ENCODE measurements at places on chromosomes 3 and 15.

- no peak for DNase-seq
Measured at GRCh38 chr3:169173231-169173630, 490.3 kb downstream of the MECOM start.

DNA sequence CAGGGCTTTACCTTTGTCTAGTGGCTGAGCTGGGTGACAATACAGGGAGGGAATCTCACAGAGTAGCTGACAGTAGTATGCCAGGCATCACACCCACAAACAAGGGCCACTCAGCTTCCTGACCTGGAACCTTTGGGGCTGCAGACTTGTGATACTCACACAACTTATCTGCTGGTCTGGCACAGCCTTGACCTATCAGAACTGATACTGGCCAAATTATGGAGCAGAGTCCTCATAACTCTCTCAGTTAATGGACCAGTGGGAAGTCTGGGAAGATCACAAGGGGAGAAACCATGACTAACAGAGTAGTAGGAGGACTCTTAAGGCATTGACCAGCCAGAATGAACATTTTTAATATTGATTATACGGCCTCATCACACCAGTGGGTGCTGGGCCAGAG lies 19.4 kb downstream of the MRPL46 start:
- no peak for DNase-seq

GRCh38 chr15:81419332-81419943 lies 45.4 kb upstream of the TMC3 start:
- DNase-seq: peak; percentile 26

DNA sequence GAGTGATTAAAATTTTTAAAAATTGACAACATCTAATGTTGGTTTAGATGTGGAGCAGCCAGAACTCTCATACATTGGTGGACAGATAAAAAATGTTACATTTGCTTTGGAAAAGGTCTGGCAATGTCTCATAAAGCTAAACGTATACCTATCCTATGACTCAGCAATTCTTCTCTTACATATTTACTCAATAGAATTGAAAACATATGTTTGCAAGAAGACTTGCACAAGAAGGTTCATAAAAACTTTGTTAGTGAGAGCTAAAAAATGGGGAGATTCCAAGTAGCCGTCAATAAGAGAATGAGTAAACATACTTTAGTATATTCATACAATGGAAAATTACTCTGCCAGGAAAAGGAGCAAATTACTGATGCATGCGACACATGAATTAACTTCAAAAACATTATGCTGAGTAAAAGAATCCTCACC lies 30.0 kb downstream of the MASP1 start:
- DNase-seq: no peak

- DNase-seq: no peak
Measured at GRCh38 chr3:76361010-76361409, 575.7 kb upstream of the ZNF717 start.

- DNase-seq: no peak
Measured at GRCh38 chr3:13348100-13348499, 72.0 kb downstream of the NUP210 start.

- DNase-seq: peak; percentile 9
Measured at GRCh38 chr15:97961067-97961954, 808 bp downstream of the ARRDC4 start.

GRCh38 chr15:36844534-36844998 lies 255.8 kb downstream of the MEIS2 start:
- no peak for DNase-seq

DNA sequence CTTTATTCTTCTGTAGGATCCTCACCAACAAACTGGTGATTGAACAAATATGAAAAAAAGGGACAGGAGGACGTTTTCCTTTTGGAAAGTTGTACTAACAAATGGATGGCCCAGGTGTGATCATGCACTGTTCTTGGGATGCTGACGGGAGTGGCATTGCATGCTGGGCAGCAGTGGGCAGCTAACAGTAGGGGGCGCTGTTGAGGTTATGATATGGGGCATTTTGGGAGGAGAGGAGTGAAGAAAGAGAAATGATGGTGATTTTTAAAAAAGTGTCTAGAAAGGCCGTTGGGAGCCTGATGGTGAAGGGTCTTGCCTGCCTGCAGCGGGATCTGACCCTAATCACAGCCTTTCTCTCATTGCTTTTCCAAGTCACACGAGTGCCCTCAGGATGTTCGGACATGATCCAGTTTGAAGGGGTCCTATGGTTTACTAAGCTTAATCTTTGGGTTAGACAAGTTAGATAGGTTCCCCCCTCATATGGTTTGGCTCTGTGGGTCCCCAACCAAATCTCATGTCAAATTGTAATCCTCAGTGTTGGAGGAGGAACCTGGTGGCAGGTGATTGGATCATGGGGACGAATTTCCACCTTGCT lies 46.2 kb upstream of the PRTG start:
- no peak for DNase-seq

DNA sequence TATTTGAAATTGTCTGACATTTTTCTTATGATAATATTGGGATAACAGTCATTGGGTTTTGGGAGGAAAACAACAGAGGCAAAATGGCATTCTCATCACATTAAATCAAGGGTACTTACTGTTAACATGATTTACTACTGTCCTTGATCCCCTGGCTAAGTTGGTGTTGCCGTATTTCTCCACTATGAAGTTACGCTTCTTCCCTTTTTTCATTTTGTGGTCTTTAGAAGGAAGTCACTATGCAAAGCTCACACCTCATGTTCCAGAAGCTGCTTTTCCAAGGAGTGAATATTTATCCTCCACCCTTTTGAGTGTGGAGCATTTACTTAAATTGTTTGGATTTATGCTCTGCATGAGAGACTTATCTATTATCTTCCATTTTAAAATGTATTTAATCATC lies 63.7 kb downstream of the ALCAM start:
- no peak for DNase-seq

- DNase-seq: no peak
Measured at GRCh38 chr3:121295452-121295851, 250.3 kb downstream of the POLQ start.

DNA sequence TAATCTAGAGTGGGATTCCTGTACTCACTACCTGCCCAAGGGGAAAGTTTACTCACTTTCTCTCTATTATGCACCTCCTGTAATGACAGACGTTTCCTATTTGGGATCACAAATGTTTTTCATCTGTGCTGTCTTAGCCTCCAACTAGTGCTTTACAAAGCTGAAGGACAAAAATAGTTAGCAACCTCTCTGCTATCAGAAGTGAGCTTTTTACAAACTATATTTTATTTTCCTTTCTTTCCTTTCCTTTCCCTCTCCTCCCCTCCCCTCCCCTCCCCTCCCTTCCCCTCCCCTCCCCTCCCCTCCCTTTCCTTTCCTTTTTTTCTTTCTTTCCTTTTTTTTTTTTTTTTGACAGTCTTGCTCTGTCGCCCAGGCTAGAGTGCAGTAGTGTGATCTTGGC lies 130.8 kb downstream of the UNC13C start:
- no peak for DNase-seq

DNA sequence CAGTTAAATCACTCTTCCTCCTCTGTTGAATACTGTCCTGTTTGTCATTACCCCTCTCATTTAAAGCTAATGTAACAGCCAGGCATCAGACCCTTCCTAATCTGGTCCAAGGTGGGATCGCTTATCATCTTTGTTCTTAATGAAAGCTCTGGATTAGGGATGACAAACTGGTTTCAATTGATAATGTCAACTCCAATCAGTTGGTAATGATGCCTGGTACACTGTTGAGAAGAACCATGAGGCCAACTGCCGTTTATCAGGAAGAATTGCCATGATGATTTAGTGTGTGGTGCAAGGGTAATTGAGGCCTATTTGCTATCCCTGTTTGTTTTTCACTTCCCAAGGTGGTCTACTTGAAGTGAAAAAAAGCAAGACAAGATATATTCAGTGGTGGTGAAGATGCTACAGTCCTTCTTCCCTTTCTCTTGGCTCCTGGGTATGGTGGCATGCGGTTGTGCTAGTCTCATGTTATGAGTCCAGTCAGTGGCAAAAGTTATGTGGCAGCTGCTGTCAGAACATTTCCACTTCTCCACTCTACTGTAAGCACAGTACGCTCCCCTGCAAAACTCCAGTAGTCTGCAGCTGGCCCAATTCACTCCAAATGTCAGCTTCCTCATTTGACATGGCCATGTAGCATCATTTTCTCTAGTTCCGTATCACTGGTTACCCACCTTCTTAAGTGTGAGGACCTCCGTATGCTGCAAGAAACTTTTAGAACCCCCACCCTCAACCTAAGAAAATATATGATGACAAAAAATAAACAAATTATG lies 72.5 kb downstream of the MORC1 start:
- DNase-seq: no peak
